ENCODE measurements at places on chromosomes 5 and 9. TPM values are rescaled to one million over a fixed set of nuclear protein-coding genes. Genes with fewer than 3 reads are reported as not detected.
A peak's percentile ranks its signal among the peaks of the same experiment; 100 is the strongest.

GRCh38 chr5:28961816-28962215, 1923.4 kb upstream of the CDH9 start:
- no peak for DNase-seq

- no peak for DNase-seq
Measured at GRCh38 chr5:16065831-16066230, 113.8 kb downstream of the MARCHF11 start.

BARHL1 gene
- not detected for total RNA-seq

ISOC1 gene
- 19.7 TPM for total RNA-seq

DNA sequence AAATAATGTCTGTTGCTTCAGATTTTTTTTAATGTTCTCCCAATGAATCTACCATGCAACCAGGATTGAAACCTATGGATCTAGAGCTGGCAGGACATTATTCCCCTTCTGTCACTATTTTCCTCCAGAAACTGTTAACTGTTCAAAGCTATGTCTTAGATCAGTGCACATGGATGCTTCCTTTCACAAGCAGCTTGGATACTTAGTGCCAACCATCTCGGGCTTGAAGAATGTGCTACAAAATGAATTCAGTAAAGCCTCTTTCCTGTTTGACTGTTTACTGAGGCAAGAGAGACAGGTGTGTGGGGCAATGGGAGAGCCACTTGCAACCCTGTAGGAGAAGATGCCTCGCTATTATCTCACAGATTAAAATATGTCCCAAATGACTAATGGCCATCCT, 774.8 kb downstream of the KCTD16 start:
- no peak for DNase-seq

DNA sequence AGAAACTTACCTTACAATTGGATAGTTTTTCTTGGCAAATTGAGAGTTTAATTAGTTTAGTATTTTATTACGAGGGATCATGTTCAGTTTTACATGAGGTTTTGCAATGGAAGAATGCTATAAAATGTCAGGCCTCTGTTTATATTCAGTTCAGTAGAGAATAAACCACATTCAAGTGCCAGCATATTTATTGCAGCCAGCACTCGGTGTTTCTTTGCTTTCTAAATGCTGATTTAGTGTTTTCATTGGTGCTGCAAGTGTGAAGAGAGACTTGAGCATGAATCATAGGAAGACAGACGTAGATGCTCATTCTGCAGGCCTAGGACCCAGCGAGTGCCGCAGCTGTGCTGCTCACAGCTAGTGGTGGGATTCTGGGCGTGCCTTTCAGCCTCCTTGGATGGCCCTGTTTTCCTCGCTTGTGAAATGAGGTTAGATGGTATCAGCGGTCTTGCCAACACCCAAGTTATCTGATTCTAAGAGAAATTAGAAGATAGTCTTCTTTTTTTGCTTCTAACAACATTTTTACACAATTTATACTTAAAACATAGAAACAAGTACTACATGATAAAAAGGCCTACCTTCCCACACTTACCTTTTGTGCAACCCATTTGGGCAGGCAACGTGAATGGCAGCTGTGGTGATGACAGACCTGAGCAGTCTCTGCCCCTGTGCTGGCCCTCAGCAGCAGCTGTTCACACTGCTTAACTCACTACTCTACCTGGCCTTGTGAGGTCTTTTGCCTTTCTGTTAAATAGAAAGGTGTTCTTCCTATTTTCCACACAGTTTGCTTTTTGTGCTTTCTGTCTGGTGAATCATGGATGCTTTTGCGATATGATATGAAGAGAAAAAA, 26.8 kb upstream of the TNFAIP8 start:
- no peak for DNase-seq

ZNG1F gene
- 24.5 TPM for total RNA-seq

DNA sequence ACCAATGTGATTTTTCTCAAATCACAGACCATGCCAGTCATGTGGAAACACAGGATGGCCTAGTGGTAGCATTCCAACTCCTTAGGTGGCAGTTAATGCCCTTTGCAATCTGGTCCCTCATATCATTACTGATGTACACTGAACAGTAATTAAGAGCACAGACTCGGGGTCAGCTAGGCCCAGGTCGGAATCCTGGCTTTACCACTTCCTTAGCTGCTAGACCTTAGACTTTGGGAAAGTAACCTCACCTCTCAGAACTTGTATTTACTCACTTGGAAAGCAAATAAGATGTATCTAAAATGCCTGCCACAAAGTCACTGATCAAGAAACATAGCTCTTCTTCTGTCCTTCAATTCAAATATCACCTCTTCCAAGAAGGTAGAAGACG, 112.8 kb downstream of the MAPKAP1 start:
- DNase-seq: no peak

MYOZ3 gene
- total RNA-seq: not detected

PCDH12 gene
- 0.17 TPM for total RNA-seq

C9orf72 gene
- 11.8 TPM for total RNA-seq

GRCh38 chr9:134326724-134327601, 708 bp downstream of the RXRA start:
- DNase-seq: peak; percentile 42

DNA sequence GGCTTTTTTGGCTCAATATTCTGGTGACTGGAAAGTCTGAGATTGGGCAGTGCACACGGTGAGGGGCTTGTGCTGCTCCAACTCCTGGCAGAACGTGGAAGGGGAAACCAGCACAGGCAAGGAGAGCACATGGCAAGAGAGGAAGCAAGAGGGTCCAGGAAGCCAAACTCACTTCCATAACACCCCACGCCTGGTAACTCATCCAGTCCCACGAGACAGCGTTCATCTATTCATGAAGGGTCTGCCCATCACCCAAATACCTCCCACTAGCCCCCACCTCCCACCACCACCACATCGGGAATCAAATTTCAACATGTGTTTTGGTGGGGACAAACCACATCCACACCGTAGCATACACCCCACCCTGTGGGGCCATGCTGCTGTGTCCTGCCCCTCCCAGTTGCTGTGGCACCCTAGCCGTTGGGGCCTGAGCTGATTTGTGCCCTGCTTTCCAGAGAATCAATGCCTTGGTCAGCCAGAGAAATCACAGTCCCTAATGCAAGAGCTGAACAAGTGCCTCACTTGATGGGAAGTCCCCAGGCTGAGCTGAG, 27.3 kb downstream of the PROP1 start:
- DNase-seq: no peak

- DNase-seq: no peak
Measured at GRCh38 chr9:110928599-110928998, 109.7 kb downstream of the LPAR1 start.

DNA sequence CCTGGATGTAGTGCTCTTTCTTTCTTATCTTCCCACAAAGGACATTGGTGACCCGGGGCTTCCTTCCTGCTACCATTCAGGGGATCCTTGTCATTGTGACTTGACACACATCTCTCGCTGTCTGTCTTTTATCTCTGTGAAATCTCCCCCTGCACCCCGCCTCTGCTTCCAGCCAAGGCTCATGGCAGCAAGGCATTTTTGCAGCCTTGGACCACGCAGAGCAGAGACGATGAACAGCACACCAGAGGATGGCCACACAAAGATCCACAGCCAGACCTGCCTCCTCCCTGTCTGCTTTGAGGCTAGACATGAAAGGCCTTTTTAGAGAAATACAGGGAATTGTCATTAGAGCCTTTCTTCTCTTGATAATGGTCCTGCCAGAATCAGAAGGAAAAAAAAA, 549.1 kb downstream of the CDK5RAP2 start:
- DNase-seq: no peak

- DNase-seq: peak; percentile 65
Measured at GRCh38 chr5:14671414-14671813, 6.9 kb downstream of the OTULIN start.

DNA sequence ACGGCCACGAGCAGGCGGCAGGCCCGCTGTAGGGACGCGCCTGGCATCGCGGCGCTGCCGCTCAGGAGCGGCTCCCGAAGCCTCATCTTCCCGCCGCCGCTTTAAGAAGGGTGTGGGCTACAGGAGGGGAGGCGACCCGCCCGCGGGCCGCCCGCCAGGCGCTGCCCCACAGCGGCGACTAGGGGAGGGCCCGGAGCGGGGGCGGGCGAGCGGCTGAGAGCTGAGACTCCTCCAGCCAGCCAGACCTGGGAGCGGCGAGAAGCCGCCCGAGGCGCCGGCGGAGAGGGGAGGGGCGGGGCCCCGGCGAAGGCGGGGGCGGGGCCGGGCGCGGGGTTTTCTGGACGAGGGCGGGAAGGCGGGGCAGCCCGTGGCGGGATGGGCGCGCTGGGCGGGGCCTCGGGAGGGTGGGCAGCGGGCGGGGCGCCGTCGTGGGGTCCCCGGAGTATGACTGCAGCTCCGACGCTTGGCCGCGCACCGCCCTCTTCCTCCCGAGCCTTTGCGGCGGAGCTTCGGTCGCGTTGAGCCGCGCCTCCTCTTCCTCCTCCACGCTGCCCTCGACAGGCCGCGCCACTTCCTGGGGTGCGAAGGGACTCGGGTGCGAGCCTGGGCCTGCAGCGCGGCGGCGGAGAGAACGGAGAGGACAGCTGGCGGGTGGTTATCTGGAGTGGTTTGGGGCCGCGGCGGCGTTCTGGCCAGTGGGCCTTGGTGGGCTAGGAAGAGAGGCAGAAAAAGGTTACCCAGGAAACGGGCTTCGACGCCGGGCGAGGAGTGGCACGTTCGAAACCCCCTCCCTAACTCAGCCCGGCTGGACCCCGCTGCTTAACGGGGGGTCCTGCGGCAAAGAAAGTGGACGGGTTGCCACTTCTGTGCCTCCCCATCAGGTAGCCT, at the start of gene B4GALT1:
Gene B4GALT1, minus strand, starts transcription at position 253 of the 888 bp plus-strand sequence. Its CDS starts 167 bp downstream, at position 86.
- DNase-seq: peak; percentile 95

DNA sequence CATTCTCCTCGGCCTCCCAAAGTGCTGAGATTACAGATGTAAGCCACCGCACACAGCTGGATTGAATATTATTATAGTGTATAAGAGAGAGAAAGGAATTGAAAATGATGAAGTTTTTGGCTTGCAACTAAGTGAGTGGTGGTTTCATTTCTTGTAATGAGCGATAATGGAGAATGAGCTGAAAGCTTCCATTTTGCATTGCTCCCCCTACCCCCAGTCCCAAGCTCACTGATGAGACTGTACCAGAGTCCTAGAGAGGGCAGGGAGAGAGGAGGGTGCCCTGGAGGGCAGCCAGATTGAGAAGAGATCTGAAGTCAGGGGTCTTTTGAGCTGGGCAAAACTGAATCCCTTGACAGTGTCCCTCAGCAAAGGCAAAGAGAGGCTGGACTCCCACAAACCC, 38.5 kb upstream of the CTNNA1 start:
- no peak for DNase-seq

TMEM174 gene
- total RNA-seq: not detected

GRCh38 chr9:119634006-119634405, 264.8 kb upstream of the BRINP1 start:
- no peak for DNase-seq

MAPK9 gene
- total RNA-seq: 24.2 TPM

- DNase-seq: no peak
Measured at GRCh38 chr9:15227491-15227890, 79.5 kb downstream of the TTC39B start.

GRCh38 chr9:116286297-116286696, 132.7 kb downstream of the PAPPA start:
- no peak for DNase-seq

- no peak for DNase-seq
Measured at GRCh38 chr5:72623936-72624335, 116.7 kb upstream of the ZNF366 start.

DNA sequence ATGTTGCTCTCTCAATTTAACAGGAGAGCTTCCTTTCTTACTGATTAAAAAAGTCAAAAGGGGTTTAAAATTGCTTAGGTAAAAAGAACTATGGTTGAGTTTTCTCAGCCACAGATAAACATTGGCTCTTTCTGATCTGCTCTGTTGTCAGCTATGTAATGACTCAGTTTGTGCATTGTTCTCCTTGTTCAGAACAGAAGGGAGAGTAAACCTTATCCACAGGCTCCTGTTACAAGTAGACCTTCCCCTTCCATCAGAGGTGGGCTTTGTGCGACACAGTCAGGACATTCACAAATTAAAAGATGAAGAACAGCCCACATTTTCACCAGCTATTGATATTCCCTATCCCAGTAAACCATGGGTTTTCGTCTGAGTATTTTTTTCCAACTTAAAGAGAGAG, 236.3 kb upstream of the SEMA6A start:
- no peak for DNase-seq

DNA sequence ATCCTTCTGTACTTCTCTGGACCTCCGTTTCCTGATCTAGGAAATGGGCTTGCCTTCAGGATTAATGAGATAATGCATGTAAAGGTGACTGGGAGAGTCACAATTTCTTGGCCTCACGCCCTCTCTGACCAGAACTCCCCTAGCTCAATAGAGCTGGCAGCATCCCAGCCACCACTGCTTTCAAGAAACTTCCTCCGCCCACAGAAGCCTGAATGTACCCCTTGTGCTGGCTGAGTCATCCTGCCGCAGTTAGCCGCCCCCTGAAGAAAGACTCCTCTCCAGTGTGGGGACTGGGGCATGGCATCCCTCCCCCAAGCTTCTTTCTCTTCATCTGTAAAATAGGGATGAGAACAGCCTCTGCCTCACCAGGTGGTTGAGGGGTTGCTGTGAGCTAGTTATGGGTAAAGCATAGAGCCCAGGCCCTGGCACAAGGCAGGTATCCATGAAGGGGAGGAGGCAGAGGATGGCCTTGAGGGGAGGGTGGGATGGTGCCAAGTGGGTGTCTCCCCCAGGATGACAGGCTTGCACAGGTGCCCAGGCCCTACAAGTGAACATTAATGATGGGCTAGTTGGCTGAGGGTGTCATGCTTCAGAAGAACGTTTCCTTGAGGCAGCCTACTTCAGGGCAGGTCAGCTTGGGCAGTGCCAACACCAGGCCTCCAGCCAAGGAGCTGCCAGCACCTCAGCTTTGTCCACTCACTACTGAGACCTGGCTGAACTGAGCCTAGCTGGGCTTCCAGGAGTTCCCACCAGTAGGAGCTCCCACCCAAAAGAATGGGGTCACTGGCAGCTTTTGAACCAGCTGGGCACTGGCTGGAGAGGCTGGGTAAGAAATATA, 3.4 kb downstream of the PDLIM4 start:
- peak; percentile 95 for DNase-seq

DNA sequence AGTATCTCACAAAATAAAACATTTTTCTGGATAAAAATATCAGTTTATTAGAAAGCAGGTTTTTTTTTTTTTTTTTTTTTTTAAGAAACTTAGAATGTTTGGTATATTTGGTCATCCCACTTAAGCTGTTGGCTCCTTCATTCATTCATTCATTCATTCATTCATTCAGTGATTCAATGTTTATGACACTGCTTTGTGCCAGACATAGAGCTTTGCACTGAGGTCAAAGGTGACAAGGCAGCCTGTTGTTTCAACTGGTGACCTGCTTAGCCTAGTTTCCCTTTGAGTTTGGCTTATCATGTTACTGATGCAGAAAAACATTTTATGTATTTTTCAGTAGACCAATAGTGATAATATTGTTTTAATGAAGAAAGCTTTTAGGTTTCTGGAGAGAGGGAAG, 23.5 kb downstream of the CPEB4 start:
- no peak for DNase-seq

GRCh38 chr9:104276709-104277245, 182.7 kb downstream of the SMC2 start:
- DNase-seq: peak; percentile 58
